Lower lobe of right lung (tissue), 2 donors: ENCODE measurements at places on chromosomes 7 and 10.

- DNase-seq: no peak
Measured at GRCh38 chr10:118203461-118203860, 138.7 kb downstream of the FAM204A start.

DNA sequence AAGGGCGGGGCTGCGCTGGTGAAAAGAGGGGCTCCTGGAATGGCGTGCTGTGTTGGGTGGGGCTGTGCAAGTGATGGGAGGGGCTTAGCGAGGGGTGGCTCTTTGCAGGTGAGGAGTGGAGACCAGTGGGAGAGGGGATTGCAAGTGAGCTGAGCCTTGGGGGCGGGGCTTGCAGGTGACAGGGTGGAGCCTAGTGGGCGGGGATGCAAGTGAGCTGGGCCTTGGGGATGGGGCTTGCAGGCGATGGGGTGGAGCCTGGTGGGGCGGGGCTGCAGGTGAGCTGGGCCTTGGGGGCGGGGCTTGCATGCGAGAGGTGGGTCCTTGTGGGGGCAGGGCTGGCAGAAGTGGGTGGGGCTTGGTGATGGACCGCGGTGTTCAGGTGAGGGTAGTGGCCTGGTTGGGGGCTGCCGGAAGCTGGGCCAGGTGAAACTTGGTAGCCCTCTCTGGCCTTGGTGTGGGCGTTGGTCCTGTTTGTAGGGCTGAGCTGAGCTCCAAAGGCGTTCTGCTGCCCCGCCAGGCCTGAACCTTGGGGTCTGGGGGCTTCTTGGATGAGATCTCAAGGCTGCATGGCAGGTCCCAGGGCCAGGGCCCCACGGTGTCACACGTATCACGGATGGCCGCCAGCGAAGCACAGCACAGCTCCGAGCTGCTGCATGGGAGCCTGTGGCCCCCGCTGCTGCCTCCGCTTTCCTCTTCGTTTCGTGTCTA is 743 bp upstream of the PITRM1 start:
- peak; percentile 95 for DNase-seq

GRCh38 chr7:127885843-127886242 is 145.4 kb downstream of the LRRC4 start:
- DNase-seq: no peak

DNA sequence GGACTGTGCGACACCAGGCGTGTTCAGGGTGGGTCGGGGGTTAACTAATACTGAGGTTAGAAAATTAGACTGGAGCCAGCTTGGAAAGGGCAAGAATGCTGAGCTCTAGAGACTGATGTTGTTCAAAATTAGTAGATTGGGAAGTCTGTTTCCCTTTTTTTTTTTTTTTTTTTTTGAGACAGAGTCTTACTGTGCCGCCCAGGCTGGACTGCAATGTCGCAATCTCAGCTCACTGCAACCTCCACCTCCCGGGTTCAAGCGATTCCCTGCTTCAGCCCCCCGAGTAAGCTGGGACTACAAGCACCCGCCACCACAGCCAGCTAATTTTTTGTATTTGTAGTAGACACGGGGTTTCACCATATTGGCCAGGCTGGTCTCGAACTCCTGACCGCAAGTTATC is 2.7 kb upstream of the CPVL start:
- DNase-seq: no peak

- no peak for DNase-seq
Measured at GRCh38 chr7:158018098-158018762, 569.4 kb downstream of the PTPRN2 start.

- no peak for DNase-seq
Measured at GRCh38 chr10:130039141-130039540, 71.5 kb downstream of the C10orf143 start.

DNA sequence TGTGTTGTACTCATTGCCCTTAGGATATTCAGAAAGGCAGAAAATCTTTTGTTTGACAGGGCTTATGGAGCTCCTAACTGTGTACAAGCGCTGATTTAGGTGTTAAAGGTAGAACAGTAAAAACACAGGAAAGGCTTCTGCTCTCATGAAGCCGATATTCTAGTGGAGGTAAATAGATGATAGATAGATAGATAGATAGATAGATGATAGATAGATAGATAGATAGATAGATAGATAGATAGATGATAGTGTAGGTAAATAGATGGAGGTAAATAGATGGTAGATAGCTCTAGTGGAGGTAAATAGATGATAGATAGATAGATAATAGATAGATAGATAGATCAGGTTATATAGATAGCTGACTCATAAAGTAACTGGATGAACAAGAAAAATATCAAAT is 39.4 kb upstream of the NPY start:
- DNase-seq: no peak

DNA sequence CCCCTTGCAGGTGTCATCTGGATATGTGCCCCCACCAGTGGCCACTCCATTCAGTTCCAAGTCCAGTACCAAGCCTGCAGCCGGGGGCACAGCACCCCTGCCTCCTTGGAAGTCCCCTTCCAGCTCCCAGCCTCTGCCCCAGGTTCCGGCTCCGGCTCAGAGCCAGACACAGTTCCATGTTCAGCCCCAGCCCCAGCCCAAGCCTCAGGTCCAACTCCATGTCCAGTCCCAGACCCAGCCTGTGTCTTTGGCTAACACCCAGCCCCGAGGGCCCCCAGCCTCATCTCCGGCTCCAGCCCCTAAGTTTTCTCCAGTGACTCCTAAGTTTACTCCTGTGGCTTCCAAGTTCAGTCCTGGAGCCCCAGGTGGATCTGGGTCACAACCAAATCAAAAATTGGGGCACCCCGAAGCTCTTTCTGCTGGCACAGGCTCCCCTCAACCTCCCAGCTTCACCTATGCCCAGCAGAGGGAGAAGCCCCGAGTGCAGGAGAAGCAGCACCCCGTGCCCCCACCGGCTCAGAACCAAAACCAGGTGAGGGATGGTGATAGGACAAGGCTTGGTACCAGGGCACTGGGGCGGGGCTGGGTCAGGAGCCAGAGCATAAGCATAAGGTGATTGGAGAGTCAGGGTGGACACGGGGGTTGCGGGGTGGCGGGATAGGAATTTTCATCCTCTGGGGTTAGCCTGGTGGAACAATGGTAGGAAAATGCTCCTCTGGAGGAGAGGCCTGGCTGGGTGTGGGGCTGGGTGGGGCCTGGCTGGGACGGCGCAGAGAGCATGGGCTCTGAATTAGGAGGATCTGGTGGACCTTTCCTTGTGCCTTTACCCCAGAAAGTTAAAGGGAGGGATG is 1.9 kb downstream of the ZYX start:
- no peak for DNase-seq

GRCh38 chr7:7524121-7524520 is 11.6 kb downstream of the COL28A1 start:
- DNase-seq: no peak

GRCh38 chr7:45073786-45074527 is 14.8 kb downstream of the NACAD start:
- DNase-seq: no peak

GRCh38 chr7:51307651-51308210 is 8.9 kb downstream of the COBL start:
- no peak for DNase-seq

GRCh38 chr7:144019457-144019856 is 19.3 kb downstream of the OR6B1 start:
- no peak for DNase-seq

DNA sequence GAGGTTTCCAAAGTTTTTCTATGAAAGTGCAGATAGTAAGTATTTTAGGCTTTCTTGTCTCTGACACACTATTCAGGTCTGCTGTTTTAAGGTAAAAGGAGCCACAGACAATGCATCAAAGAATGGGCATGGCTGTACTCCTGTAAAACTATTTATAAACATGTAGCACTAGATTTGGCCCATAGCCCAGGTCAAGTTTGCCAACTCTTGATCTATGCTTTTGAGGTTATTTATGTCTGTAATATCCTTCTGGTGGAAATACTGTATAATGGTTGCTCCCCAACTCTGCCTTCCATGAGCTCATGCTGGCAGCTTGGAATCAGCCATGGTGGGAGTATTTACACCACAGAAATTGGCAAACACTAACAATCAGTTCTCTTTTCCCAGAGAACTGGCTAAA is 244.6 kb downstream of the BUB3 start:
- DNase-seq: no peak

DNA sequence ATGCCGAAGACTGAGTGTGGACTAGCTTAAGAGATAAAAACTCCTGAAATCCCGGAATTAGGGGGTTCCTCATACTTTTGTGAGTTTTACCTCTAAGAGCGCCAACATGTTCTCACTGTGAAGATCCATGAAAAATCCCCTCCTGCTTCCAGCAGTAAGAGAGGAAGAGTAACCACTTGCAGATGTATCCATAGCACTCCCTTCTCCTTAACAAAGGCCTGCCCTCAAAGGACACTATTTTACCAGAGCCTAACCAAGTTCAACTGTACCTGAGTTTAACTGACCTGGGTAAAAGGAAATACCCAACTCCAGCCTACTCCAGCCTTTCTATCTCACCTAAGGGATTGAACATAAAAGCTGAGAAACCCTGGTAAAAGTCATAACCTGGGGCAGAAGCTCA is 280.9 kb downstream of the POLR1F start:
- DNase-seq: no peak

GRCh38 chr10:77358656-77359055 is 279.0 kb downstream of the KCNMA1 start:
- no peak for DNase-seq

GRCh38 chr10:28991333-28992270 is 297.3 kb upstream of the LYZL1 start:
- peak; percentile 55 for DNase-seq

GRCh38 chr10:4781955-4782354 is 44.1 kb upstream of the AKR1E2 start:
- no peak for DNase-seq

GRCh38 chr10:130354573-130354954 is 218.4 kb downstream of the GLRX3 start:
- DNase-seq: no peak

- DNase-seq: no peak
Measured at GRCh38 chr10:98519841-98520240, 73.1 kb upstream of the HPS1 start.

DNA sequence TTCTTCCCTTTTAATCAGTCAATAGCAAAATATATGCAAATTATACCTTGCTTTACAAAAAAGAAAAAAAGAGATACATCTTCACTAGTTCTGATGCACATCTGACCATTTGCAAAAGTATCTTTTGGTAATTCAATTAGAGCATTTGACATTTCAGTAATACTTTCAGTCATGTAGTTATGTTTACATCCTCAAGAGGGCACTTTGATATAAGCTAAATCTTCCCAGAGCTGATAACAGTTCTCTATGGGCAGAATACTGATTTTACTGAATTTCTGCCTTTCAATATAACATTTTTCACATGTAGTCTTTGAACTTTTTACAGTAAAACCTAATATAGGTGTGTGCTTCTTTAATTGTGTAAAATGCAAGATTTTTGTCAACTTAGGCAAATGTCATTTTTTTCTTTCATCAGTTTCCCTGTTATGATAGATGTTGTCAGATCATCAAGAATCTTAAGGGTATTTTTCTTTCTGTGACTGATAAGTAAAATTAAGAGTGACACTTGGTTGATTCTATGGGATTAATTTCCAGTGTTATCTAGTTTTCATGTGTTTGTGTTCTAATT is 703.5 kb upstream of the SEMA3D start:
- no peak for DNase-seq

DNA sequence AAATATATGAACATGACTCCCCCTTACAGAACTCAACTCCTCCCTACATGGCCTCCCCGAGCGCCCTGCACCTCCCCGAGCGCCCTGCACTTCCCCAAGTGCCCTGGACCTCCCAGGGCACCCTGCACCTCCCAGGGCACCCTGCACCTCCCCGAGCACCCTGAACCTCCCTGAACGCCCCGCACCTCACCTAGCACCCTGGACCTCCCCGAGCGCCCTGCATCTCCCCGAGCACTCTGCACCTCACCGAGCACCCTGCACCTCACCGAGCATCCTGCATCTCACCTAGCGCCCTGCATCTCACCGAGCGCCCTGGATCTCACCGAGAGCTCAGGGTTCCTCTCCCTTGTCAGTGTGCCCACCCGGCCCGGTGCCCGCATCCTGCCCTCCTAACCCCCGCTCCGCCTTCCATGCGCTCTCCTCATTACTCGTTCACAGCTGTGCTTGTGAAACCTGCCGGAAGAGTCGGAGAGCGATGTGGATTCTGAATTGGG is 134.3 kb downstream of the ACTR3B start:
- no peak for DNase-seq

DNA sequence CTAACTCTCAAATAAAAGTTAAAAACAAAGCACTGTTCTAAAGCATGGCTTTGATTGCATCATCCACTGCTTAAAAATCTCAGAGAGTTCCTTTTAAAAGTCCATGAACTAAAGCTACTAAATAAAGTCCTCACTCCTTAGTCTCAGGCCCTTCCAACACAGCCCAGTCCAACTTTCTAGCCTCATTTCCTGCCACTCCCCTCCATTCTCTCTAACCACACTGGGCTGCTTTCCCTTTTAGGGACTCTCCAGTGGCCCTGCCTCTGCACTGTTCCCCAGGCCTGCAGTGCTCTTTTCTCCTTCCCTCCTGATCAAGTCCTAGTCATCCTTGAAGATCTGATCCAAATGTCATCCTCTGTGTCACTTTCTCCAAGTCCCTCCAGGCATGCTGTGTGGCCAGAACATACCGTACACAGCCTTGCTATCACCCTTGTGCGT is 56.9 kb upstream of the PPP1R3C start:
- DNase-seq: no peak

DNA sequence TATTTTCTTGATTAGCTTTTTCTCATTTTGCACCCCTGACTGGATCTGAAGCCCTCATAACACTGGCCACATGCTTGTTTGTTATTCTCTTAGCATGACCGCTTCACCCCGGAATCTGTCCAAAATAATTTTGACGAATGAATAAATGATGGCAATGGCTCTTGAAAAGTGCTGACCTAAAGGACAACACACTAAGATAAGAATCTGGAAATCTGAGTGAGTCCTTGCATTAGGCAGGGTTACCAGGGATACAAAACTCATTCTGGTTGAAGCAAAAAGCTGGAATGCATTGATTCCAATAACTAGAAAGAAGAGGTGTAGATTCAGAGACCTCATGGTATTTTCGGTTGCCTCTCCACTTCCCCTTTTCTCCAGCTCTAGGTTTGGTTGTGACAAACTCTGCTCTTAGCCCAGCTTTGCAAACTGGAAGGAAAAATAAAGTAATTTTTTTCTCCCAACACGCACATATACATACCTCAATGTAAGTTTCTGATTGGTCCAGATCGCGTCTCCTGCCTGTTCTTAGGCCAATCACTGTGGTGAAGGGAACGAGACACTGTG is 157.4 kb downstream of the SKIDA1 start:
- DNase-seq: no peak

- DNase-seq: no peak
Measured at GRCh38 chr7:94422136-94422535, 27.4 kb downstream of the COL1A2 start.

DNA sequence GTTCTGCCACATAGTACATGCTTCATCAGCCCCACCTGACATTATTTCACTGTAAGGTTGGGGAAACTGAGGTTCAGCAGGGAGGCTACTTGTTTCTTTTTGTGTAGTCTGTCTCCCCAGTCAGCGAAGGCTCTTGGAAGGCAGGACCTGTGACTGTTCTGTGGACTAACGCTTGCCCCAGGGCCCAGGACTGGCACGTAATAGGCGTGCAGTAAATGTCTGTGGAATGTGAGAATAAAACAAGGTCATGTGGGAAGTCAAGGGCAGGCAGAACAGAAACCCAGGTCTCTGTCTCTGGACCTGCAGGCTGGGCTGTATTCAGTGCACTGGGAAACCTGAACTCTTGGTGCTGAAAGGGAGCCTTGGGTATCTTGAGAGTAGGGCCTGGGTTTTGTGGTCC is 168.7 kb downstream of the RPS24 start:
- DNase-seq: no peak

GRCh38 chr10:75658496-75658895 is 227.1 kb downstream of the LRMDA start:
- no peak for DNase-seq

- no peak for DNase-seq
Measured at GRCh38 chr10:19290770-19291169, 242.2 kb downstream of the MALRD1 start.

GRCh38 chr7:155800741-155801267 is 11.5 kb downstream of the SHH start:
- peak; percentile 44 for DNase-seq
